ENCODE measurements at places on chromosomes 12 and 14. TPM values are rescaled to one million over a fixed set of nuclear protein-coding genes. Genes with fewer than 3 reads are reported as not detected.

LRRC43 gene
- polyA plus RNA-seq = 0.27 TPM

SSTR1 gene
- 1.0 TPM for polyA plus RNA-seq

SMCO2 gene
- 0.14 TPM for polyA plus RNA-seq

SYNE3 gene
- 4.4 TPM for polyA plus RNA-seq

CCDC177 gene
- not detected for polyA plus RNA-seq

TAS2R31 gene
- polyA plus RNA-seq = 0.60 TPM

TAS2R10 gene
- polyA plus RNA-seq = 0.71 TPM

IAPP gene
- not detected for polyA plus RNA-seq

GDF3 gene
- not detected for polyA plus RNA-seq

BEGAIN gene
- polyA plus RNA-seq = 0.48 TPM

ABCD2 gene
- not detected for polyA plus RNA-seq

RHEBL1 gene
- 0.51 TPM for polyA plus RNA-seq

- DNase-seq = no peak
These were observed 221.0 kb downstream of the PTPRO start for GRCh38 chr12:15543347-15543746.

DNA sequence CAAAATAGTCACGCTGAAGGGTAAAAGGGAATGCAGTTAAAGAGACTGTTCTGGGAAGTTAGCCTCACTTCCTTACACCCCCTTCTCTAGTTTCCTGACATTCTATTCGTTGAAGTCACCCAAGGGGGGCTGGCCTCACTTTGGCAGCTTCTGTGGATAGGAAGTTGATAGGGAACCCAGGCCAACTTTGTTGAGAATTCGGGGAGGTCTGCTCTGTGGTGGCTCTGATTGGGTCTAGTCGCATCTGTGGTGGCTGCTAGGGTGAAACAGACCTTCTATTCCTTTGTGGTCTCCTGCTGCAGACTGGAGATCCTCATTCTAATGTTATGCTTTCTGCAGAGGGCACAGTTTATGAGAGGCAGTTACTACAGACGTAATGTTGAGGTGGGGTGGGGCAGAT, 28.8 kb upstream of the GZMB start:
- no peak for DNase-seq

- no peak for DNase-seq
These were observed 11.6 kb downstream of the DLK1 start for GRCh38 chr14:100738269-100738691.

- no peak for DNase-seq
These were observed 17.6 kb downstream of the ANKRD9 start for GRCh38 chr14:102491786-102492530.

DNA sequence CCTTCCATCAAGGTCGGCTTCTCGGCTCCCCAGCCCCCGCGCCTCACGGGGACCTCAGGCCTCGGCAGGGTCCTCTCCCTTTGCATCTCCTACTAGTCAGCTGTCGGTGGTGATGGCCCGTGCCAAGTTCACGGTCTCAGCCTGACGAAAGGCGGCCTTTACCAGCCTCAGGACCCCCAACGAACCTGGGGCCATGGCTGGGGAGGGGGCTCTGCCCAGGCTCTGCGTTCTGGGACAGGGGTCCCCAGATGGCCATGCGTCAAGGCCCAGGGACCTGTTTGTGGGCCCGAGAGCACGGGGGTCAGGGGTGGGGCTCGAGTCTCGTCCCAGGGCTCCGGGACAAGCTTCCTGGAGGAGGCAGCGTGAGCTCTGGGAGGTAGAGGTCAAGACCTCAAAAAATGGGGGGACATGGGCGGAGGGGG, 32.8 kb upstream of the DEGS2 start:
- no peak for DNase-seq

GRCh38 chr12:103912069-103912468, 18.1 kb upstream of the HSP90B1 start:
- no peak for DNase-seq

DNA sequence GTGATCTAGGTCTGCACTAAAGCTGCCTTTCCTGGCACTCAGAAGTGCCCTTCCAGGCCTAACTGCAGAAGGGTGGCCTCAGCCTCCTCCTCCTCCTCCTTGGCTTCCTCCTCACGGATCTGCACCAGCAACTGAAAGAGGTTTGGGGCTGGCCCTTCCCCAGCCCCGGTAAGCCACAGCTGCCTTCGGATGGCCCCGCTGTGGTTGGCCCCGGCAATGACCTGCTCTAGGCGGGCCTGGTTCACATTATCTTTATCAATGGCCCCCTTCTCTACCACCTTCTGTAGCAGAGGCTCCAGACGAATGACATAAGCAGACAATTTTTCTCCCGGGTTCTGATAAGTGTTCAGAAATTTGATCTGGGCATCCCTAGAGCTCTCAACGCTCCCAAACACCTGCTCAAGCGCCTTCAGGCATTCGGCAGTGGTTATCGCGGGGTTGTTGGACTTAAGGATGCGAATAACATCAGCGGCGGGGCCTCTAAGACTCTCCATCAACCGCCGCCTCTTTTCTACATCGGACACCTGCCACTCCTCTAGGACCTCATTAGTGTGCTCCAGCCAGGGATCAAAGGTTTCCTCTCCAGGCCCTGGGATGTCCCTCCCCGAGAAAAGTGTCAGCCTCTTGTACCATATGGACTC, 1.5 kb downstream of the PNMA1 start:
- DNase-seq = no peak

DNA sequence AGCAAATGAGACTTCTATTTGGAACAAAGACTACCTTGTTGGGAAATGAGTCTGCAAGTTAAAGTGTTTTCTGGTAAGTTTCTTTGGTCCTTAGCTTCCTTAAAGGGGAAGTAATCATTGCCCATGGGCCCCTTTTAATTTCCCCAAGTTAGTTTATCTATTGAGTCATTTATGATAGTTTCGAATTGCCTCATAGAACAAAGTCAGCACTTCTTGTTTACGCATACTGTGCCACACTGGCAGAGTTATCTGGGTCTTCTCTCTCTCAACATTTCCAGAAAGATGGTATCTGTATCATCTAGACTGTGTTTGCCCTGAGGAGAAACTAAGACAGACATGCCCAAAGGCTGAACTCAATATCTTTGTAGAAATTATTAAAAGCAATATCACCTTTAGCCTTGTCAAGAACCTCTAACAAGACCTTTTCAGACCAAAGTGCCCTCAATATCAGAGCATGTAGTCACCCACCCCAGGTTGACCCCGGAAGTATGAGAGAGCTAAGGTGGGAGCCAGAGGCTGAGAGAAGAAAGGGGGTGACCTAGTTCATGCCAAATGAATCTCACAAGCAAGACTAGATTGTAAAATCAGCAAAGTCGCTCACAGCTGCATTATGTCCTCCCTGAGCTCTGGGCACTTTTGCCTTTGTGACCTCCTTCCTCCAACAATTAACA, 40.0 kb downstream of the GPR65 start:
- no peak for DNase-seq

DNA sequence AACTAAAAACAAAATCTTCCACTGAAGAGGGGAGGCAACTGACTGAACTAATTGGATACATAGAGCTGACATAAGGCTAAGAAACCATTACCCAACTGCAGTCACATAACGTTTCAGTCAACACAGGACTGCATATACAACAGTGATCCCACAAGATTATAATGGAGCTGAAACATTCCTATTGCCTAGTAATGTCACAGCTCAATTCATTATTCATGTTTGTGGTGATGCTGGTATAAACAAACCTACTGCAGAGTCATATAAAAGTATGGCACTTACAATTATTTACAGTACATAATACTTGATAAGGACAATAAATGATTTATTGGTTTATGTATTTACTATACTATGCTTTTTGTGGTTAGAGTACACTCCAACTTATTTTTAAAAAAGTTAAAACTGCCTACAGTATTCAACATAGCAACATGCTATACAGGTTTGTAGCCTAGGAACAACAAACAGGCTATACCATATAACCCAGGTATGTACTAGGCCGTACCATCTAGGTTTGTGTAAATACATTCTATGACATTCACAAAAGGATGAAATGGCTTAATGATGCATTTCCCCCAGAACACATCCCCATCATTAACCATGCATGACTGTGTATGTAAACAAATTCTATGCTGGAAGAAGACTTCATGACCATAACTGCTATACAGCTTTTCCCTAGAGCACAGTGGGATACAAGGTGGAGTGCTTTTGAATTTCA, 4.3 kb downstream of the NAP1L1 start:
- DNase-seq = peak; percentile 20

- DNase-seq = no peak
These were observed 62.8 kb downstream of the HRK start for GRCh38 chr12:116818341-116818856.

DNA sequence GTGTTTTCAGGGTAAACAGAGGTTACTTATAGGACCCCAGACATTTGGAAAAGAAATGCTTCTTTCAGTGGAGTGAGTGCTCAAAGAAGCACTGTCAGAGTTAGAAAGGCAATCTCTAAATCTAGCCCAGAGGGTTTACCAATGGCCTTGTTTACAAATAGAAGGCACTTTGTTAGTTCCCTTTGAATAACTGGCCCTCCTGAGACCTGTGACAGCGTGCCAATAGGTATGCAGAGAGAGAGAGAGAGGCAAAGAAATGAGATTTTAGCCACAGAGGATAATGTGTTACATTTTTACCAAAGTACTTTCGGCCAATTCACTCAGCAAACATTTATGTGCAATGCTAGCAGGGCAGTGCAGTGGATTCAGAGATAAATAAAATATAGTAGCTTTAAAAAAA, 41.9 kb downstream of the TPH2 start:
- no peak for DNase-seq

- DNase-seq = no peak
These were observed 2.0 kb upstream of the PPP1CC start for GRCh38 chr12:110744601-110745264.

- DNase-seq = no peak
These were observed 22.2 kb downstream of the MMAB start for GRCh38 chr12:109551108-109551507.

DNA sequence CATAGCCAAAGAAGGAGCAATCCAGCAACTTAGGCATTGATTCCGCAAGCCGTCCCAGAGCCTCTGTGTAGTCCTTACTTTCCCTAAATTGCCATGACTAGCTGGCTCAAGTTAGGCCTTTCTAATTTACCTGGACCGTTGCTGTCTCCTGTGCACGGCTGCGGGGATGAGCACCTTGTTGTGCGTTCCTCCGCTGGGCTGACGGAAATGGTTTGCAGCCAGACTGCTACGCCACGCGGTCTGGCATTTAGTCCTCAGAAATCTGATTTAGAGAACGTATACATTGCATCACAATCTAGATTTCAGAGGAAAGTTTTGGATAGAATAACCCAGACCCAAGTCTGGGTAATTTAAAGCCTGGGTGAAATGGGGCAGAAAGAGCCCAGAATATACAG, 133.2 kb upstream of the ARHGAP5 start:
- DNase-seq = no peak

DNA sequence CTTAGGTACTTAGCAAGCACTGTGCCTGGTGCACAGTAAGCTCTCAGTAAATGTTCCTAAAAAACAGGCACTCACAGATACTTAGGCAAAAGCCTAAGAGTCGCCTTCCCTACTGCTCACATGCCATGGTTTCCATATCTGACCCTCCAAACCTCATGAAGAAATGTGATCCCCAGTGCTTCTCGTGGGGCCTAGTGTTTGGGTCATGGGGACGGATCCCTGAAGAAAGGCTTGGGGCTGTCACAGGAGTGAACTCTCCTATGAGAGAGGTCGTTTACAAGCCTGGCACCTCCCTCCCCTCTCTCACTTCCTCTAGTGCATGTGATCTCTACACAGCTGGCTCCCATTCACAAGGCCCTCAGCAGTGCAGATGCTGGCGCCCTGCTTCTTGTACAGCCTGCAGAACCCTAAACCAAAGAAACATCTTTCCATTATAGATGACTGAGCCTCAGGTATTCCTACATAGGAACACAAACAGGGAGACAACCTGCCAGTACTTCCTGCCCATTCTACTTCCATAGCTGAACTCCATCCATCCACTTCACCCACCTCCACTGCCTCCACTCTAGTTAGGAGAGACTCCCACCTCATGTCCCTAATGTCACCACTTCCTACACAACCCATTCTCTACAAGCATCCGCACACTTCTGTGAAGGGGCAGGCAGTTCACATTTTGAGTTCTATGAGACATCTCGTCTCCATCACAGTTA, 2.9 kb downstream of the SLC15A4 start:
- DNase-seq = no peak

GRCh38 chr14:33052943-33053342, 114.3 kb downstream of the NPAS3 start:
- no peak for DNase-seq

- no peak for DNase-seq
These were observed 13.0 kb downstream of the SAMD15 start for GRCh38 chr14:77390188-77390587.

DNA sequence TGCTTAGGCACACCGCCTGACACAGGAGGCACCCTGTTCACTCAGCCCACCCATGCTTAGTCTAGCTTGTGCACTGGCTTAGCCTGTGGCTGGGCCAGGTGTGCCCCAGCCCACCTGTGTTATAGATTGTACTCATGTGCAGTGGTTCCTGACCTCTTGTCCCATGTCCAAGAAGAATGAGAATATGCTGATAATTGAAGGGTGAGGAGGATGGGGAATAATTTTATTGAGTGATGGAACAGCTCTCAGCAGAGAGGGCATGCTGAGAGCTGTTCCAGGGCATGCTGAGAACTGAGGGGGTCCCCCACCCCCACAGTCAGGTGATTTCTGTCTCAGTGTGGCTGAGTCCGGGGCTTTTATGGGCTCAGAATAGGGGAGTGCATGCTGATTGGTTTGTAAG, 395.9 kb downstream of the FUT8 start:
- DNase-seq = no peak

- DNase-seq = no peak
These were observed 82.4 kb downstream of the CRADD start for GRCh38 chr12:93759512-93760081.

GRCh38 chr14:39233680-39234326, at the start of gene MIA2:
TSS of gene MIA2 (plus strand) at chr14:39233915. CDS start at chr14:39234115, 200 bp downstream.
- no peak for DNase-seq

DNA sequence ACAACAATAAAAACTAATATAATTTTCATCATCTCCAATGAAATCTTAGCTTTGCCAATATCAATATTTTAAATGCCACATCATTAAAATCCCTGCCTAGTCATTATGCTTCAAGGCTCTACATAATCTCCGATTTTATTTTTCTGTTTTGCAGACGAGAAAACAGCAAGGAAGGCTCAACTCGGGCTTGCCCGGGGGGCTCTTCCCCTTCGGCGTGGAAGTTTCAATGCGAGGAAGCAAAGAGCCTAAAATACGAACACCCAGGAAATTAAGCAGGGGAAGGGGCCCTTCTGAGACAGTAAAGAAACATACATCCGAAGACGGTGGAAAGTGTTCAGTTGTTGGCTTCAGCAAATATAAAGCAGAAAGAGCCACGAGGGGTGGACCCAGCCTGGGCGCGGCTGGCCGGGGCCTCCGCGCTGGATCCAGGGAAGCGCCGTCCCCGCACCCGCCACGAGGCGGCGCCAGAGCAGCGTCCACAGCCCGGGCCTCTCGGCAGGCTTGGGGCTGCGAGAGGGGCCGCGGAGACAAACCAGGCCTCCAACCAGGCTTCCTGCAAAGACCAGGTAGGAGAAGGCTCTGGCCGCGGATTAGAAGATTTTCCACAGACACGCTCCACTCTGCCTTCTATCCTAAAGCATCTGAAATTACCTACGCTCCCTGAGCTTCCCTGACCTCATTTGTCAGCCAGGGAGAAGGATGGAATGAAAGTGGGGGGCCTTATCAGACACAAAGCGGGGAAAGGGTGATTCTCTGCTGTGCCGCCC, 77.2 kb downstream of the SERPINA3 start:
- no peak for DNase-seq

- DNase-seq = no peak
These were observed 4.4 kb upstream of the TDRD9 start for GRCh38 chr14:103923863-103924262.

- DNase-seq = no peak
These were observed 11.9 kb upstream of the FKBP11 start for GRCh38 chr12:48937170-48937569.

All from AG04450 (cell line).